CD4-positive, alpha-beta T cell treated with Interleukin-2 at 100 ng/mL for 4 hours (primary cell): ENCODE measurements at places on chromosomes 16 and 17.

DNA sequence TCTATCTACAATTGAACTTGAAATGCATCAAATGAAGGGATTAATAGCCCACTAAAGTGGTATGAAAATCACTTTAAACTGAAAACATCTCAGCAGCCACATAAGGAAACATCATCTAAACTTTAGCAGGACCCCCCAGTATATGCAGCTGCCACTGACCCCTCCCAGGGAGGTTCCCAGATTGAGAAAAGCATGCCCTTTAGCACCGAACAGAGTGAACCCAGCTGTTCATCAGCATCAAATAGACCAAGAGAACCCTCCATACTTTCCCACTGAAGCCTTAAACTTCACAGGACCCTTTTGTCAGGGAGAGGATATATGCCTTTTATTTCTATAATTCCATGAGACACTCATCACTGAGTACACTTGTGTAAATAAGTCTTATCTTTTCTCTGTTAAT, 44.6 kb downstream of the MYH10 start:
- no peak for DNase-seq

DNA sequence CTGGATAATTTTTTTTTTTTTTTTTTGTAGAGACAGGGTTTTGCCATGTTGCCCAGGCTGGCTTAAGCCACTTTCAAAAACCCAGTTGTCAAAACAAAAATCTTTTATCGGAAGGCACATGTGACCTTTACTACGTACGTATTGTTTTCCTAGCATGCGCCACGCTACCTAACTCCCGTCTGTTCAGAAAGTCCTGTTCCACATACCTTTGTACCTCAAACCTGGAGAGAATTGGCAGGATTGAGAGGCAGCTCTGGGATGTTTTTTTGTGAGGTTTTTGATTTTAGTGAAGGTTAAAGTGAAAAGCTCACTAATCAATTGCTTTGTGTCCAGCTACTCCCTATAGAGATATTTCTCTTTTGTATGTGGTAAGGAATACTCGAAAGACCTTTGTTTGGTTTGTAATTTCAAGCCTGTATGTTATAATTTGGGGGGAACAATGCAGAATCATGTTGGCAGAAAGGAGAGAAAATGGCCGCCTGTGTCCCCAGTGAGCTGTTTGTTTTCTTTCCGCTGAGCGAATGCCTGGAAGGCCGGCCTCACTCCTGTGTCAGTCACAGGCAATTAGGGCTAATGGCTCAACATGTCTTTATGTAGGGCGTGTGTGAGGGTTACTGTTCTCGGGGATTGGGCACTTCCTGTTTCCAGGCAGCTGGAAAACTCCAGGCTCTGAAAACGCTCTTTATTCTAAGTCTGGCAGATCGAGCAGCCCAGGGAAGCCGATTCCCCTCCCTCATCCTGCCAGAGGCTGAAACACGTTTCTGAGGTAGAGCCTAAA, 60.8 kb upstream of the CLEC18A start:
- DNase-seq: no peak

- no peak for DNase-seq
Observed at GRCh38 chr17:74502861-74503260, 28.4 kb downstream of the CD300LB start.

DNA sequence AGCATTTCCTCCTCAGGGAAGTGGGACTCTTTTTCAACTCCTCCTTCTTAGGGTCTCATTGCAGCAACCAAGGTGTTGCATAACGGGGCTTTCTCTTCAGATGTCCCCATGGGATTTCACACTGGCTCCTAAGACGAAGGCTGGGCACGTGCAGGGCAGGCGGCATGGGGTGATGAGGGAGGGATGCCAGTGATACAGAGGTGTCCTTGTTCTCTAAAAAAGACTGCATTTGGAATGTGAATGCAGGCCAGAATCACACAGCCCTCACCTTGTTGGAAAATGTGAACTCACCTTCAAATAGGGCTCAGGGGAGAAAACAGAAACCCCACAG, 105.6 kb downstream of the XYLT1 start:
- DNase-seq: no peak

GRCh38 chr16:50819706-50820105, 77.8 kb downstream of the CYLD start:
- DNase-seq: no peak

- DNase-seq: no peak
Observed at GRCh38 chr16:88548131-88548874, 21.9 kb upstream of the ZC3H18 start.

DNA sequence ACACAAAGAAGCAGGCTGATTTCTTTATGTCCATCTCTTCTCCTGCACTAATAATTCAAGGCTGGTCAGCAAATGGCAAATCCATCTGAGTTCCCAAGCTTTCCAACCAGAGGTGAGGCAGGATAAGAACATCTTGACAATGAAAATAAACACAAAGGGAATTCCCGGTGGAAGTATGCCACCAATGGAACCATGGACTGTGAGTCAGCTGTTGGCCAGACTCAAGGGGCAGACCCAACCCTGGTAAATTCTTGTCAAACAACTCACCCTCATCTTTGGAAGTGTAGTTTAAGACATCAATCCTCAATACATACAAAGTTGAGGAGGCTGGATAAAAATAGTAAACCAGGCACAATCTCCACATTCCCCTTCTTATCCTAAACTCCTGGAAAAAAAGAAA, 74.3 kb upstream of the CES5A start:
- DNase-seq: no peak

GRCh38 chr16:49369651-49370611, 3.7 kb upstream of the C16orf78 start:
- no peak for DNase-seq

DNA sequence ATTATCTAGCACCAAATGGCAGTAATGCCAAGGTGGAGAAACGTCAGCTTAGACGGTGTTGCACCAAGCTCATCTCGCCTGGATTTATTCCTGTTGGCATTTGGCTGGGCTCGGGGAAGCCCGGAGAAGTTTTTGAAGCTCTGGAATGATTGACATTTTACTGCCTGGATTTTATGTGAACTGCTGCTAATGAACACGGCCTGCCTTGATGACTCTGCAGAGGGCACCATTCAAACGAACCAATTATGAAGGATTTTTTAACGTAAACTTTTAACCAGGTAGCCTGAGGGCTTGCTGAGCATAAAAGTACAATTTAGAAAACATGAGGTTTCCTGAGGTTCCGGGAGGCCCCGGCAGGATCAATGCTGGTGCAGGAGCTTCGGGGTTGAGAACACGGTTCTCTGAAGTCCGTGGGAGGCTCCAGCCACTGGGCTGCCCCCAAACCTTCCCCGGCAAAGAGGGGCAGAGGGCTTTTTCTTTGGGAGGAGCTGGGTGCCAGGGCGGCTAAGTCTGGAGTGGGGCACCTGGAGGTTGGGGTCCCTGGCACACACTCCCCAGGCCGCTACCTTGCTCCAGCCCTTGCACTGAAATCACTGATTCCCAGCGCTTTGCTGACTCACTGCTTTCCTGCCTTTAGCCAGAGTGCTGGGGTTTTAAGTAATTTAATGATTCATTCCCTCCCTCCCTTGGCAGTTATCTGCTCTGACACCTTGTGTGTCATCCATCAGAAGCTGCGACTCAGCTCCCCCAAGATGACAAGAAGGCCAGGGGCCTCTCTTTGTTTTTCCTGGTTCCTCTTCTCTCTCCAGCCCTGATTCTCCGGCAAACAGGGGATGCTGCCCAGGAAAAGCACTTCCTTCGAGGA, 161.2 kb upstream of the IRX3 start:
- DNase-seq: no peak

GRCh38 chr16:67917852-67918236, 13.8 kb downstream of the CTRL start:
- DNase-seq: peak; percentile 64

GRCh38 chr17:38448208-38448771, 20.0 kb downstream of the ARHGAP23 start:
- no peak for DNase-seq

DNA sequence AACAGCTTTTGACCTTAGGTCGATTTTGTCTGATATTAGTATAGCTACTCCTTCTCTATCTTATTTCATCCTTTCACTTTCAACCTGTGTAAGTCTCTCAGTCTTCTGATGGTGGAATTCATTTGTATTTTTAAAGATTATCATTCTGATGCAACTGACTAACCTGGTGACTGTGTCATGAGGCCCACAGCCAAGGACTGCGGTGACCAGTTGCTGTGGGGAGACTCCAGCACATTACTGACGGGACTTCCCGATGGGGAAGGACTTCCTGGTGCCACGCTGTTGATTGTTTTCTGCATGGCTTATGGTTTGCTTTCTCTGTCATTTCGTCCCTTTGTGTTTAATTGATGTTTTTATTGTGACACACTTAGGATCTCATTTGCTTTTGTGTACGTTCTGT, 34.2 kb downstream of the RMI2 start:
- DNase-seq: peak; percentile 48

GRCh38 chr17:33373273-33373672, 80.2 kb upstream of the ASIC2 start:
- no peak for DNase-seq

GRCh38 chr16:84392031-84392360, 23.7 kb downstream of the ATP2C2 start:
- no peak for DNase-seq

DNA sequence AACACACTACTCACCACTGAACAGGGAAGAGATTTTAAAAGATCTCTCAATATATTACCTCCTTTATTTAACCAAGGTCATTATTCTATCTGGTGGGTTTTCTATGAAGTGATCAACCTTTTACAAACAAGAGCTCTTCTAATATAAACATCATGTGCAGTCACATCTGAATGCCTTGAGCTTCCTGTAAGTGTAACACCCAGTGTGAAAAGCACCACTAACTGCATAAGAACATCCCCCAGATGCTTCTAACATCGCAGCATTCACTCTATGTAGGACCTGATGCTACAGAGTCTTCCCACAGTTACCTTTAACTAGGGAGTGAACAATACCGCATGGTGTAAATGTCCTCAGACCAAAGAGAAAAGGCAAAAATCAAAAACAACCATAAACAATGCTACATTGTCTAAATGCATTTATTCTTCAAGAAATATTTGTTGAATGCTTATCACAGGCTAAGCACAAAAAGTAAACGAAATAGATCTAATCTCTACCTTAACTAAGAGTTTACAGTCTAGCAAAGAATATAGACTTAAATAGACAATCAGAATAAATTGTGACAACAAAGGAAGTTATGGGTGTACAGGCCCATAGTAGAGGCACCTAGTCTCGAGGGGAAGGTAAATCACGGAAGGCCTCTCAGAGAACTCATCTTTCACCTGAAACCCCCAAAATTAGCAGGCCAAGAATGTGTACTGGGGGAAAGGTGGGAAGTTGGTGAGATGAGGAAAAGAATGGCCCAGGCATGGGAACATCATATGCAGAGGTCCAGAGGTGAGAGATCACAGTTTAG, 16.2 kb downstream of the SKAP1 start:
- peak; percentile 36 for DNase-seq

DNA sequence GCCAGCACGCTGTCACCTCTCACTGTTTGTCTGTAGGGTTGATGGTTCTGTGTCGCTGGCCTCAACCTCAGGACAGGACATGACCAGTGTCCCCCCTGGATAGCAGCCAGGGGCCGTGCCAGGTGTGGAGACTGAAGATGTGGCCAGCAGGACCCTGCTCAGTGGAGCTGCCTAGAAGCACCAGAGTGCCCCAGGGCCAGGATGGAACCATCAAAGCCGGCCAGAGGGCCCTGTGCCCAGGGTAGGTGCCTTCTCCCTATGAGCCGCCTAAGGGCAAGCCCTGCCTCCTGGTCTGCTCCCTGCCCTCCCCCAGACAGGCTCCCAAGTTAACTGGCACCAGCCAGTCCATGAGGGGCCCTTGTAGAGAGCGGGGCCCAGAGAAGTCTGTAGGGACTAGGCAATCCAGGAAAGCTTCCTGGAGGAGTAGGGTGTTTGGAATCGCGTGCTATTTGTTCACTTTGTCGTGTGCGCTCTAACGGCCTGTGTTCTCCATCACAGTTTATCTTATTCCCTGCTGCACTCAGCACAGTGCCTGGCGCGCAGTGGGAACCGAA, 546 bp upstream of the NDUFB10 start:
- no peak for DNase-seq

DNA sequence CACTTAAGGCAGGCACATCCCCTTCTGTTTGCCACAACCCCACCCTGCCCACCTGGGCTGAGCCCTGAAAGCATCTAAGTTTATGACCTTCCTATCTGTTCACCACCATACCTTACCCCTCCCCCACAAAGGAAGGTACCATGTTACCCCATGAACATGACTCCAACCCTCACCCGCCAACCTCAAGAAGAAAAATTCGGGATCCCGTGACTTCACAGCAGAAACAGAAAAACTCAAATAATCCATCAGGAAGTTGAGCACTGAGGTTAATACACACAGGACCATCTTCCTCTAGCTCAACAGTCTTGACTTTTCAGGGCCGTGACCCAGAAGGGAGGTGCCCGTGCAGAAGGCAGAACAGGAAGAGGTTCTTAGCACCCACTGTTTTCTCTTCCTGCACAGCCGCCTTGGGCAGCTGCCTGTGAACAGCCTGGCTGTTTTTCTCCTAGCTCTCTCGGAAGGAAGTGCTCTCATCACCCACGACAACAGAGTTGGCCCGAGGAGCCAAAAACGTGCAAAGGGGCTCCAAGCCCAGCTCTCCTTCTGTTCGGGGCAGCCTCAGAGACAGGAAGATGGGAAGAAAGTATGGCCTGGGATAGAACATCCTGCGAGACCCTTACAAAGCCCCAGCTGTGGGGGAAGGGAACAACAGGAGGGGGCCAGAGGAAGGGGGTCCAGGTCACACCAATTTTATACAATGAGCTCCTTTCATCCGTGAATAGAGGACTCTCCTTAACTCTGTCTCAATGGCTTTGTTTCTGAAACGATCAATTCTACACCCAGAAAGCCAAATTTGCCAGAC, 101.1 kb downstream of the XYLT1 start:
- DNase-seq: peak; percentile 85

DNA sequence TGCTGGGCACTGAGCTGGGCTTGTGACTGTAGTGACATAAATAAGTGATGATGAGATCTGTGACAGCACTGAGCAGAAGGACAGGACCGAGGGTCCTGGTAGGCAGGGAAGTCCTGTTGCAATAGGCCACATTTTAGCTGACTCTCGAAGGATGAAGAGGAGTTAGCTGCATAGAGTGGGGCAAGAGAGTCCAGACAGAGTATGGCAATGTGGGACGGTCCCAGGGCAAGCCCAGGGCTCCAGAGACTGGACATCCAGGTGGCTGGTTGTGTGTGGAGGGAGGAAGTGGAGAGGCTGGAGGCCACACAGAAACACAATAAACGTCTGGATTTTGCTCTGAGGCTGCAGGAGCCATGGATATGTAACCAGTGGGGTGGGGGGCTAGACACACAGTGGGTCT, 64.5 kb upstream of the ZNF423 start:
- DNase-seq: no peak

DNA sequence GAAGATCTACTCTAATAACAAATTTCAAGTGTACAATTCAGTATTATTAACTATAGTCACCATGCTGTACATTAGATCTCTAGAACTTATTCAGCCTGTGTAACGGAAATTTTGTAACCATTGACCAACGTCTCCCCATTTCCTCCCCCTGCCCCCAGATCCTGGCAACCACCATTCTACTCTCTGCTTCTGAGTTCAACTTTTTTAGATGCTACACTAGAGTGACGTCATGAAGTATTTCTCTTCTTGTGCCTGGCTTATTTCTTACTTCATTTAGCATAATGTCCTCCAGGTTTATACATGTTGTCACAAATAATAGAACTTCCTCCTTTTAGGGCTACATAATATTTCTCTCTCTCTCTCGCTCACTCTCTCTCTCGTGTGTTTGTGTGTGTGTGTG, 157.5 kb downstream of the ANKFN1 start:
- no peak for DNase-seq

GRCh38 chr16:13923703-13924298, 3.8 kb downstream of the ERCC4 start:
- DNase-seq: peak; percentile 53

GRCh38 chr16:88929091-88929445, 47.9 kb downstream of the CBFA2T3 start:
- no peak for DNase-seq

- no peak for DNase-seq
Observed at GRCh38 chr17:49353607-49354006, 8.4 kb downstream of the ZNF652 start.
